ENCODE measurements at places on chromosomes 6 and 20. TPM values are rescaled to one million over a fixed set of nuclear protein-coding genes. Genes with fewer than 3 reads are reported as not detected.

- DNase-seq, result no peak
- H3K4me3 ChIP-seq, result no peak overlapping the region
- H3K36me3 ChIP-seq, result no peaks in the 10 kb centered on the region
- H3K27ac ChIP-seq, result no peak overlapping the region
Measured at GRCh38 chr6:12311106-12311505, 20.9 kb downstream of the EDN1 start.

Gene GHRH
- not detected for total RNA-seq

GRCh38 chr20:46430921-46431712 is 24.7 kb upstream of the ELMO2 start:
- no peak overlapping the region for H3K4me3 ChIP-seq
- no peak for DNase-seq
- peaks cover 43% of the 10 kb centered on the region for H3K27me3 ChIP-seq
- no peaks in the 10 kb centered on the region for H3K4me1 ChIP-seq
- no peak overlapping the region for H3K27ac ChIP-seq

- no peak overlapping the region for H3K4me3 ChIP-seq
- H3K27ac ChIP-seq, result no peak overlapping the region
- H3K36me3 ChIP-seq, result no peaks in the 10 kb centered on the region
- no peaks in the 10 kb centered on the region for H3K4me1 ChIP-seq
- no peak for DNase-seq
Measured at GRCh38 chr6:19041906-19042305, 654.8 kb downstream of the RNF144B start.

DNA sequence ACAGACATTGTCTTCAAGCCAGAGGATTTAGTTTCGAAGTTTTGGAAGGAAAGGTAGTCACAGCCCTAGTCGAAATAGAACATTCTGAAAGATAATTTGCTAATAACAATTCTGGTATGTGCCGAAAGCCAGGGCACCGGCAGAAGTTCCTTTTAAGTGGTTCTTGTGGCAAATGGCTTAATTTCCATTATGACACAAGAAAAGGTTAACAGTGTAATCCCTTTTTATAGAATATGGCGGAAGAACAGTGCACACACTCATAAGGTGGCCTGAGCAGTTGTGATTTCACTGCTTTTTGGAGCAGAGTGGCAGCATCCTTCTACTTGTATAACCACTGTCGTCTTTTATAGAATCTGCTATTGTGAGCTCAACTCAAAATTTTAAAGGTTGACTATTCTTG is 152.4 kb downstream of the SASH1 start:
- H3K4me1 ChIP-seq, result no peaks in the 10 kb centered on the region
- H3K27me3 ChIP-seq, result peaks cover 8% of the 10 kb centered on the region
- no peaks in the 10 kb centered on the region for H3K36me3 ChIP-seq

Gene RBL1
- 56.3 TPM for total RNA-seq

- no peaks in the 10 kb centered on the region for H3K27me3 ChIP-seq
- H3K4me1 ChIP-seq, result no peaks in the 10 kb centered on the region
- H3K27ac ChIP-seq, result no peak overlapping the region
- no peaks in the 10 kb centered on the region for H3K36me3 ChIP-seq
- no peak for DNase-seq
- no peak overlapping the region for H3K4me3 ChIP-seq
Measured at GRCh38 chr6:68732423-68732822, 97.3 kb downstream of the ADGRB3 start.

DNA sequence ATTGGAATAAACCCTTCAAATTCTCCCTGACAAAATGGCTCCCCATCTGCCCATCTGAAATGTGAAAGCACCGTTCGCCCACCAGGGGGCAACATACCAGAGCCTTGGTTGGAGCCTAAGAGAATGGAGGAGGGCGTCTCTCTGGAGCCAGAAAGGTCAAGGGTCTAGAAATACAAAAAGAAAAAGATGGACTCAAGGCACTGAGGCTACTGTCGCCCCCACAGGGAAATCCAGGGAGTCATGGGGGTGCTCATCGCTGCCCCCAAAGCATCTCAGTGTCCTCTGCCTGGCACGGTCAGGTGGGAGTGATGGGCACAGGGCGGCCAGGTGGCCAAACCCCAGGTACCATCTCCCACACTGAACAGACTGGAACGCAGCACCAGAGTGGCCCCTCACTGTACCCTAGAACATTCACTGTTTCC is 136.3 kb downstream of the ZMYND8 start:
- H3K4me3 ChIP-seq, result no peak overlapping the region
- H3K27ac ChIP-seq, result no peak overlapping the region
- peaks cover 14% of the 10 kb centered on the region for H3K4me1 ChIP-seq
- no peaks in the 10 kb centered on the region for H3K27me3 ChIP-seq

DNA sequence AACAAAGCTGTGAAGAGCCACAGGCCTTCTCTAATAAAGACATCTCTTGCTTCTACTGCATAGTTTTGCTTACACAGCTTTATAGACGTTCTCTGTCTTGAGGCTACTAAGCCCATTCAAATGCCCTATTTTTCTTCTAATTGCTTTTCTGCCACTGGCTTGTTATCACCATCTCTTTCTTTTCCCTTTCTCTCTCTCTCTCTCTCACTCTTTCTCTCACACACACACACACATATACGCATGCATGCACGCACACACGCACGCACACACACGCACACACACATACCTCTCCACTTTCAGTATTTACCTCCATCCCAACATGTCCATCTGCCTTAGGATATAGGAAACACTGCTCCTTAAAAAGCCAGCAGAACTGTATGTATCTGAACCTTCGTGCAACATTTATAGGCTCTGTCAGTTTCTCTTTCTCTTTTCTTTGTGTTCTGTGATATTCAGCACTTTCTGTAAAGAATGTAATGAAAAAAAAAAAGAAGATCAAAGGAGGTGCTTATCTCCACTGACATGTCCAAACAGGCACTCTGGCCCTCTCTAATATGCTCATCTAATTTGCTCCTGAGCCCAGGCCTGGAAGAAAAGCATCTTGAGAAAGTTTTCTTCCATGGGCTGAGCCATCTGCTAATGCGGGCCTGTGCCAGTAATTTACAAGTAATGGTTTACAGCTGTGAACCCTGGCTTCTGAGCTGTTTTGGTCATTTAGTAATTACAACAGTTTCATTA is 1046.7 kb upstream of the MAP3K7 start:
- no peaks in the 10 kb centered on the region for H3K27me3 ChIP-seq
- H3K36me3 ChIP-seq, result no peaks in the 10 kb centered on the region
- H3K4me3 ChIP-seq, result no peak overlapping the region
- no peaks in the 10 kb centered on the region for H3K4me1 ChIP-seq
- DNase-seq, result no peak

DNA sequence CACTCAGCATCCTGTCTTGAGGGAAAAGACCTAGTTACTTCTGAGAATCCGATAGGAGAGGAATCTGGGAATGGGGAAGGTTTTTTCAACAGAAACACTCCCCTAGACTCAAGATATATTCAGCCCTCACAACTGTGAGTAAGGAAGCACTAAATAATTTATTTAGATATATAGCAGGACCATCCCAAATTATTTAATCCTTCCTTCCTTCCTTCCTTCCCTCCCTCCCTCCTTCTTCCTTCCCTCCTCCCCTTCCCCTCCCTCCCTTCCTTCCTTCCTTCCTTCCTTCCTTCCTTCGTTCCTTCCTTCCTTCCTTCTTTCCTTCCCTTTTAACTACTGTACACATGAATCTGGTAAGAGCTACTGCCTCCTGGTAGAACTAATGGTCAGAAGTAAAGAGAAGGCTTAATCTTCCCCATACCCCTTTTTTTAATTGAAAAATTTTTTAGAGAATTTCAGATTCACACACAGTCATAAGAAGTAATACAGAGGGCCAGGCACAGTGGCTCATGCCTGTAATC is 10.1 kb downstream of the SLC24A3 start:
- H3K4me3 ChIP-seq, result no peak overlapping the region
- H3K27ac ChIP-seq, result no peak overlapping the region
- no peaks in the 10 kb centered on the region for H3K36me3 ChIP-seq
- no peak for DNase-seq

DNA sequence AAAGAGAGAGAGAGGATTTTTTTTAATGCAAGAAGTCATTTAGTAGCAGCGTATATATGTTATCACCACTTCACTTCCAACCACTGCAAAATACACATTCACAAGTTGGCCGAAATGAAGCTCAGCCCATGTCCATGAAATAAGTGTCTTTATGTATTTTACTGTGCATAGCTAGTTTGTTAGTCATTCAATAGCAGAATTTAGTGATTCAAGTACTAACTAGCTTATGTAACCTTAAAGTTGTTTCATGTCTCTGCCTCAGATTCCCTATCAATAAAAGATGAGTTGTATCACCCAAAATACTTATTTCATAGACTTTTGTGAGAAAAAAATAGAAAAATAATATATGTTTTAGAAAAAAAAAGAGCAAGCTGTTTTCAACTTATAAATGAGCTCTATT is 153.7 kb upstream of the PRDM1 start:
- H3K27me3 ChIP-seq, result peaks cover 11% of the 10 kb centered on the region
- no peaks in the 10 kb centered on the region for H3K36me3 ChIP-seq
- no peak for DNase-seq
- H3K4me3 ChIP-seq, result no peak overlapping the region
- H3K27ac ChIP-seq, result no peak overlapping the region

Gene RMND1
- 18.6 TPM for total RNA-seq

Gene DEFB113
- not detected for total RNA-seq

Gene ATP9A
- total RNA-seq, result 0.05 TPM

DNA sequence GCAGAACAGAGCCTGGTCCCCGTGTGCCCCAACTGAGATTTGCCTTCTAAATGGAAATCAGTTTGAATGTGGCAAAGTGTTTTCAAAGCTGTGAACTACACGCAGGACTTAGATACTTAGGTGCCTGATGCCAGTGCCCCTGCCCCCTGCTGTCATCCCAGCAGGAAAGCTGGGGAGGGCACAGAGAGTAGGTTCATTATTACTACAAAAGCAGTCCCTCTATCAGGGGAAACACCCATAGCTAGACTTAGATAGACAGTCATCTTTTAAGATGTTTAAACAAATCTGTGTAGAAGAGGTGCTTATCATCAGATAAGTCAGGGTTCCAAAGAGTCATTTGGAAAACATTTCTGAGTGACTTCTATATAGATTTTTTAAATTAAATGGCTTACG is 155.0 kb upstream of the SNX9 start:
- H3K27me3 ChIP-seq, result peaks cover 6% of the 10 kb centered on the region
- H3K27ac ChIP-seq, result no peak overlapping the region
- no peaks in the 10 kb centered on the region for H3K36me3 ChIP-seq
- no peak overlapping the region for H3K4me3 ChIP-seq

DNA sequence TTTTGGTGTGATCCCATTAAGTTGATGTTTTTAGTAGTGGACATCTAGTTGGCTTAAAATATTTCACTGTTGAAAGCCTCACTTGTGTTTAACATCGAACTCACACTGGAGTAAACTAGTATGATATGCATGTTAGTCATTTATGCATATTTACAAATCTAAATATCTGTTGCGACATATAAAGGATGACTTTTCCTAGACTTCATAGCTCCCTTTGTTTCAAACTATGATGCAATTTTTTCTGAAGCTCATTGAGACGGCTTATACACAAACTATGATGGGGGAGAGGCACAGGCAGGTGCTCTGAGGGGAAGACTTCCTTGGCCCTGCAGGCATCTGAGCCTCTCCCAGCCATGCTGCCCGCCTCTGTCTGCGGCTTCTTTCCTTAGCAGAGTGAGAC is 11.8 kb upstream of the FOXC1 start:
- peaks cover 62% of the 10 kb centered on the region for H3K27me3 ChIP-seq
- no peak overlapping the region for H3K4me3 ChIP-seq
- peaks cover 3% of the 10 kb centered on the region for H3K4me1 ChIP-seq

DNA sequence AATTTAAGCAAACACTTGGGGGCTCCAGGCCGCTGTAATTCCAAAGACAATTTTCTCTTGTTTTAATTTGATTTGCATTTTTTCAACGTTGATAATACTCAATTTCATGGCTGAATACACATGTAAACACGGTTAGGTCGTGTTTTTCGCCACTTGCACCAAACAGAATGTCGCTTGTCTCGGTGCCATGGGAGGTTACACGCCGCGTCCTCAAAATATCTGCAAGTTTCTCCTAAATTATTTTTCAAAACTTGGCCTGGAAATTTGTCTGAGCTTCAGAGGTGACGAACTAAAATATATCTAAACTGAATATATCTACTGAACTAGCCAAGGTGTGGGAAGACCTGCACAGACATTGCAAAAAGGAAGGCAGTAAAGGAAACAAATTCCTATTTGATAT is 15.0 kb downstream of the FOXA2 start:
- no peak overlapping the region for H3K27ac ChIP-seq
- no peaks in the 10 kb centered on the region for H3K4me1 ChIP-seq
- no peak overlapping the region for H3K4me3 ChIP-seq
- no peak for DNase-seq
- H3K27me3 ChIP-seq, result peaks cover 67% of the 10 kb centered on the region
- H3K36me3 ChIP-seq, result no peaks in the 10 kb centered on the region

- H3K36me3 ChIP-seq, result no peaks in the 10 kb centered on the region
- peak; percentile 19 for DNase-seq
- H3K27ac ChIP-seq, result no peak overlapping the region
- peaks cover 37% of the 10 kb centered on the region for H3K27me3 ChIP-seq
- H3K4me1 ChIP-seq, result peaks cover 11% of the 10 kb centered on the region
Measured at GRCh38 chr6:108781419-108782100, 66.7 kb upstream of the ARMC2 start.

GRCh38 chr6:148811459-148811858 is 64.6 kb downstream of the UST start:
- no peaks in the 10 kb centered on the region for H3K36me3 ChIP-seq
- no peaks in the 10 kb centered on the region for H3K27me3 ChIP-seq
- no peaks in the 10 kb centered on the region for H3K4me1 ChIP-seq
- no peak for DNase-seq
- no peak overlapping the region for H3K4me3 ChIP-seq

Gene CST2
- not detected for total RNA-seq

DNA sequence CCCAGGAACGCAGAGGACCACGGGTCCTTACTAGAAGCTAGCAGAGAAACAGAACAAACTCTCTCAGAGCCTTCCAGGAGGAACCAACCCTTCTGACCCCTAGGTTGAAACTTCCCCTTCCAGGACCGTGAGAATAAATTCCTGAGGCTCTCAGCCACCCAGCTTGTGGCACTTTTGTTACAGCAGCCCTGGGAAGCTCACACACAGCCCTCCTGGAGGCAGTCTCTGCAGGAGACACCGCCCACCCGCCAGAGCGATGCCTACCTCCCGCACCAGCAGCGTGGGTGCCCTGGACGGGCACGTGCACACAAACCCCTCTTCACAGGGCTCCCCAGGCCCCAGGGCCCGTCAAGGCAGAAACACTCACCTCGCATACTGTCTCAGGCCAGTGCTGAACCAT is 4.2 kb downstream of the RNASET2 start:
- H3K4me3 ChIP-seq, result no peak overlapping the region
- H3K27me3 ChIP-seq, result no peaks in the 10 kb centered on the region
- H3K27ac ChIP-seq, result no peak overlapping the region
- H3K36me3 ChIP-seq, result peaks cover 34% of the 10 kb centered on the region
- no peak for DNase-seq
- H3K4me1 ChIP-seq, result peaks cover 55% of the 10 kb centered on the region

GRCh38 chr6:158033751-158034702 is 52.4 kb downstream of the SYNJ2 start:
- peaks cover 38% of the 10 kb centered on the region for H3K4me1 ChIP-seq
- DNase-seq, result no peak
- H3K36me3 ChIP-seq, result peaks cover 59% of the 10 kb centered on the region
- no peak overlapping the region for H3K27ac ChIP-seq
- no peak overlapping the region for H3K4me3 ChIP-seq

Data from activated CD8-positive, alpha-beta T cell treated with anti-CD3 and anti-CD28 coated beads, Interleukin-2, amount 10 ng/mL, durations not matched to agents 7 days and 5 days (primary cell).